ENCODE measurements at places on chromosomes 1 and 21. TPM values are rescaled to one million over a fixed set of nuclear protein-coding genes. Genes with fewer than 3 reads are reported as not detected.

Gene PHLDA3
- total RNA-seq, result 233 TPM

Gene TRMT1L
- total RNA-seq, result 28.8 TPM

Gene LAX1
- total RNA-seq, result under 0.01 TPM

Gene GFI1
- total RNA-seq, result not detected

Gene LYPD8
- not detected for total RNA-seq

Gene IL19
- not detected for total RNA-seq

Gene MYBPHL
- not detected for total RNA-seq

Gene LCA5L
- total RNA-seq, result 0.24 TPM

Gene TAS1R1
- not detected for total RNA-seq

Gene PLA2G2F
- total RNA-seq, result 0.24 TPM

Gene MAP3K21
- total RNA-seq, result 12.4 TPM

Data from tracheal epithelial cell (primary cell).